ENCODE measurements at places on chromosomes 7 and 10.

GRCh38 chr7:12090757-12091221 lies 120.3 kb upstream of the TMEM106B start:
- no peak for DNase-seq

GRCh38 chr7:85185424-85186082 lies 1.3 kb downstream of the SEMA3D start:
- DNase-seq = peak; percentile 87

GRCh38 chr7:22561895-22562593 lies 62.1 kb upstream of the STEAP1B start:
- peak; percentile 46 for DNase-seq

DNA sequence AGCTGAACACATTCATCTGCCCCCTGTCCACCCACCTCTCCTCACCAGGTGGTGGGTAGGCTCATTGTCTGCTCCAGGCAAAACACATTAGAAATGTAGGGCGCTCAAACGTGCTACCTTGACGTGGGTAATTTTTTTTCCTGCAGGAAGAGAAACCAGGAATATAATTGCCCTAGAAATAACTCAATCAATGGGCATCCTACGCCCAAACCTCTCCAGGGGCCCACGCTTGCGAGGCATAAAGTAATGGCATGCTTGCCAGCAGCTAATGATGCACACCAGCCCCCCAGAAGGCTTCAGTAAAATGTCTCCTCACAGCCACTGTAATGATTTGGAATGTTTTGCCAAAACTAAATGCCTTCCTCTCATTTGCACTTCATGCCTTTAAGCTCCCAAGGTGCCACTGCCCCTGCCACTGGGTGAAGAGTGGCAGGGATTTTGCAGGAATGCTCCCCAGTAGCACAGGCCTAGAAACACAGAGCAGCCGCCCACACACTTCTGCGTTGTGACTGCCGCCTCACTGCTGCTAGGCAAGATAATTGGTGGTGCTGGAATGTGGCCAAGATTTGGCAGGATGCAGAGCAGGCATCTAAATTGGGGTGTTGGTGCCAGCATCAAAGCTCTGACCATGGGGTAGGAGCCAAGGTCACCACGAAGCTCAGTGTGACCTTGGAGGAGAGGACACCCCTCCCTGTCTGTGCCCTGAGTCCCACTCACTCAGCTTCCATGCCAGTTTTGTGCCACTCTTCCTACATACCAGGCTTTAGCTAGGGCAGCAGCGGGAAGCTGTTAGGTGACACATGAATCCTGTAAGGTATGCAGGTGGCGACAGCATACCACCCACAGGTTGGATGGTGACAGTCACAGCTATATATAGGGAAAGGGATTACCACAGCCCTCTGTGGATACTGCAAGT lies 48.7 kb upstream of the PPP1R3C start:
- DNase-seq = peak; percentile 37

GRCh38 chr10:119478111-119478802 lies 64.3 kb downstream of the RGS10 start:
- DNase-seq = no peak

- DNase-seq = no peak
These were observed 14.5 kb upstream of the VCL start for GRCh38 chr10:73983096-73984047.
